ENCODE measurements at places on chromosomes 13 and 19.

GRCh38 chr19:57441979-57442752 is 7.0 kb downstream of the ZNF749 start:
- no peak for DNase-seq

GRCh38 chr13:49124693-49125304 is 95.3 kb upstream of the MLNR start:
- no peak for DNase-seq

DNA sequence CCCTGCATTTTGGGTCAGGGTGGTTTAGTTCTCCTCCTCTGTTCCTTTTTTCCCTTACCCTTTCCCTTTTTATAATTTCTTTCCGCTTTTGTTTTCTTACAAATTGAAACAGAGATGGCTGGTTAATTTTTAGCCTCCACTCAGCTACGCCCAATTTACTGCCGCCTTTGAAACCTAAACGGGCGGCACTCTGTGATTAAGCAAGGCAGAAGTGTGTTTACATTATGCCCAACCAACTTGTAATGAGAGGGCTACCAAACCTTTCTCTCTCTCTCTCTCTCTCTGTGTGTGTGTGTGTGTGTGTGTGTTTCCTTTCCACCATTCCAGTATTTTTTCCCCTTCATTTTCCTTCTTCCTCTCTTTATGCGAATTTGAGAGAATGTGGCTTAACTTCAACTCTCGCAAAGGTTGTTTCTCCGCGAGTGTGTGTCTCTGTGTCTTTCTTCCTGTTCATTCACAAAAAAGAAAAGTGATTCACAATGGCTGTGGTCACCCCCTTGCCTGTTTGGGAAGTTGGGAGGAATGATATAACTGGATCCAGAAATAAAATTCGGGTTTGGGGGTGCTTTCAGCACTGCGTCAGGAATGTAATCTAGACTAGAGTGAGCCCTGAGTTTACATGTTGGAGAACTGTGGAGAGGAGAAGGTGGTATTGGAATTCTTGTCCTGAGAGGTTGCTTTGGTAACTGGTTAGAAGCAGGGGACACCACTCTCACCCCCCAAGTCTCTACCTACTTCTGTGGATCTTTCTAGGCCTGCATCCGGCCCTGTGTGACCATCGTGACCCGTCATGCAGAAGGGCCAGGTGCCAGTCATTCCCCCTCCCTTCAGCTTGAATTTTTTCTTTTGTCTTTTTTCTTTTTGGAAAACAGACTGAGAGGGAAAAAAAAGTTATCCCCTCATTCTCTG is 31.4 kb downstream of the NFIX start:
- DNase-seq = no peak

DNA sequence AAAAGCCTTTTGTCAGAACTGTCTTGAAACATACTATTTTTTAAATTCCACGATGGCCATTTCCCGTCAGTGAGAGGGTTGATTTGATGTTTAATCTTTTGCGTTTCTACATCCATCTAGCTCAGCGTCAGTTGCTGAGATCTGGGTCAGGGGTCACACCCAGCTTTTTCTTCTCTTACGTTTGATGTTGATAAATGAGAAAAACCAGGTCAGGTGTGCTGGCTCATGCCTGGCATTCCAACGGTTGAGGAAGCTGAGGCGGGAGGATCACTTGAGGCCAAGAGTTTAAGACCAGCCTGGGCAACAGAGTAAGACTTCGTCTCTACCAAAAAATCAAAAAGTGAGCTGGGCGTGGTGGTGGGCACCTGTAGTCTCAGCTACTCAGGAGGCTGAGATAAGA is 168.9 kb downstream of the PTPRS start:
- no peak for DNase-seq

GRCh38 chr13:90142251-90142650 is 1205.2 kb upstream of the MIR17HG start:
- DNase-seq = no peak

DNA sequence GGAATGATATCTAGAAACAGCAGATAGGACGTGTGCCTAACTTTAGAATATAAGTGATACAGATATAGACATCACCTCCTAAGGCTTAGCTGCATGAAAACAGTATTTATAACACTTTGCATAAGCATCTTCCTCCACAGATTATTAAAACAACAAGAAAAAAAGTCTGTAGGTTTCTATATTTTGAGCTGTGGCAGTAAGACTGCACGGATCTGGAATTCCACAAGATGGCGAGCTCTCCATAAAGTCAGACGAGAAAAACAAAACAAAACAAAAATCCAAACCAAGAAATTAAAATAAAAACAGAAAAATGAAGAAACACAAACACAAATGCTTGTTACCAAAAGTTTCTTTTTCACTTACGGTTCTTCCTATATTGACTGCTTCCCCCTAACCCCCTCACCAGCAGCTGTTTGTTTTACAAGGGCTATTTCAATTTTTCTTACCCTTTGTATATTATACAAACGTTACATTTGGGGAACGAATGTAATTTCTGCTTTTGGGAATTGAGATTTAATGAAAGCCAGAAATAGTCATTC is 285.8 kb downstream of the MYO16 start:
- DNase-seq = no peak

DNA sequence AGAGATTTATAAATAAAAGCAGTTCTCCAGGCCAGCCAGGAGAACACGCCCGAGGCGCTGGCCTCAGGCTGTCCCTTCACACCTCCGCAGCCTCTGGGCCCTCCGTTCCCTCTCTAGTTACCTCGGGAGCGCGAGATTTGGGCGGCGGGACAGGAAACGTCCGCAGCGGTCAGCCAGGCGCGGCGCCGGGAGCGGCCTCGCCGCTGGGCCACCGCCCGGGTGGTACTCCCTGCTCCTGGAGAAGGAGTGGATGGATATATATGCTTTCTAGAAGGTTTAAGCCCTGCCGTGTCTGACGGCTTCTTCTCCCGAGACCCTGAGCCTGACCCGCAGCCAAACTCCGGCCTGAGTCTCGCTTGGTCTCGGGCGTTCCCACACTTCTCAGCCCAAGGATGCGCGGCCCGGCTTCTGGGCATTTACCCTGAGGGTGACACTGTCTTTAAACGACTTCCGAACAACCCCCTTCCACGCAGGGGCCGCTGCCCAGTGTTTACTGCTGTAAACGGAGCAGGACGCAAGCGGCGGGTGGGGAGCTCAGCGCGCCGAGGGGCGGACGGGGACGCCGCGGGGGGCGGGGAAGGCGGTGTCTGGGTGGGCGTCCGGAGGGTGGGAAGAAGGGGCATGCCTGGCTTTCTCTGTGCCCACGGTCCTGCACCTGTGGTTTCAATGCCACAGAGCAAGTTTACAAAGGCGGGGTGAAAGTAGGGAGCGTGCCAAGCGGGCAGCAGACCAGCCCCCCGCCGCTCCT is 2.0 kb upstream of the ZIC2 start:
- DNase-seq = no peak

- DNase-seq = no peak
These were observed 209.6 kb downstream of the OLFM4 start for GRCh38 chr13:53238261-53238660.

DNA sequence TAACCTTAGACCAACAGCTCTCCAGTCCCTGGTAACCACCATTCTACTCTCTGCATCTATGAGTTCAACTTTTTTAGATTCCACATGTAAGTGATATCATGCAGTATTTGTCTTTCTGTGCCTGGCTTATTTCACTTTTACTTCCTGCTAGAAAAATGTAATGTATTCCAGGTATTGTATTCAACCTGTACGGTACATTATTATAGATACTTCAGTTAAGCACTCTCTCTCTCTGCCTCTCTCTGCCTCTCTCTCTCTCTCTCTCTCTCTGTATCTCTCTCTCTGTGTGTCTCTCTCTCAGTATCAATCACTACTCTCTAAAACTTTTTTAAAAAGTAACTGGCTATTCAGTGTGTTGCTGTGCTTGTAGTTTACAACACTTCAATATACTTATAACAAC is 8.4 kb downstream of the DACH1 start:
- DNase-seq = no peak

GRCh38 chr19:38298821-38299680 is 5.0 kb upstream of the C19orf33 start:
- no peak for DNase-seq
